ENCODE measurements at places on chromosomes 11 and 22.

GRCh38 chr11:110513259-110513801 is 83.6 kb downstream of the FDX1 start:
- no peak for DNase-seq

DNA sequence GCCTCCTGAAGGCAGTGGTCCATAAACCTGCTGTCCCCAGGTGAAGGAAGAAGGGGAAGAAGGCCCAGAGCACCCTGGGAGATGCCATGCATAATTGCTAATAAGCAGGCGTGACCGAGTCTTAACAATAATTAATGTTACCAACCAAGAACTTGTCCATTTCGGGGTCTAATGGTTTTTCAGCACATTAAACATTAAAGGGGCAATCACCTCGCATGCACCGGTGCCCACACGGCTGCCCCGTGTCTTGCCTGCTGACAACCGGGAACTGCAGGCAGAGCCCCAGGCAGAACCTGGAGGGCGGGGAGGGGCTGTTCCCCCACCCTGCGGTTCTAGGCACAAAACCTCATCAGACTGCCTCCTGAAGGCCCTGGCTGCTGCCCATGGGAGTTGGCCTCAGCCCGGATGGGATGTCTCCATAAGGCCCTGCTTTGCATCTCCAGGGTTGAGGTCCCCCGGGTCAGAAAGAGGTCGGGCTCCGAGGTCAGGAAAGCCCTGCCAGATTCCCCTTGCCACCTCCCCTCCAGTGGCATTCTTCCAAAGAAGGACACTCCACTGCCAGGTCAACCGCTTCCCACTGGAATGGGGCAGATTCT is 169.0 kb downstream of the BUD13 start:
- no peak for DNase-seq

- no peak for DNase-seq
Observed at GRCh38 chr11:126494831-126495230, 139.3 kb downstream of the ST3GAL4 start.

DNA sequence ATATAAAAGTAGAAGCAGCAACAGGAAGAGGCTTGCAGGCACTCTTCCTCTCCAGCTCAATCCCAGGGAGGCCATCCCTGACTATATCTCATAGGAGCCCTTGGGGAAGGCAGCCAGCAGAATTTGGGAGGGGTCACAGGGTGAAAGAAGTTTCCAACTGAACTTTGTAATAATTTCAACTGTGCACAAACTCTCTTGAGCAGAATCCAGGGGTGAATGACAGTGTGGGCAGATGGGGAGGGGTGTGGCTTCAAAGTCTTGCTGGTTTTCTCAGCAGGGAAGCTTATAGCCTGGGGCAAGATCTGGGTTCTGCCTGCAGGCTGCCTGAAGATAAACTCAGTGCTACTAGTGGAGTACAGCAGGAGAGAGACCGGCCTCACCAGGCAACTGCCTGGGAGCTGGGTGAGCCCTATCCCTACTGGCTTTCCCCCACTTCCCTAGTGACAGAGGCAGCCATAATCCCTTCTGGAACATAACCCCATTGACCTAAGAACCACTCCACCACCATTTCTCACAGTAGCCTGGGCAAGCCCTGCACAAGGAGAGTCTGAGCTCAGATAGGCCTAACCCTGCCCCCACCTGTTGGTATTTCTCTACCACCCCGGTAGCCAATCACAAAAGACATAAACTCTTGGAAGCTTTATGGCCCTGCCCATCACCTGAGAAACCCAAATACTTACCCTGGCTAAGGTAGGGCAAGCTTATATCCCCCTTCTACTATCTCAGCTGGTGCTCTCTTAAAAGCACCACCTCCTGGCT is 17.8 kb upstream of the TTC12 start:
- DNase-seq = no peak

- DNase-seq = no peak
Observed at GRCh38 chr11:61666684-61667297, 13.4 kb upstream of the DAGLA start.

DNA sequence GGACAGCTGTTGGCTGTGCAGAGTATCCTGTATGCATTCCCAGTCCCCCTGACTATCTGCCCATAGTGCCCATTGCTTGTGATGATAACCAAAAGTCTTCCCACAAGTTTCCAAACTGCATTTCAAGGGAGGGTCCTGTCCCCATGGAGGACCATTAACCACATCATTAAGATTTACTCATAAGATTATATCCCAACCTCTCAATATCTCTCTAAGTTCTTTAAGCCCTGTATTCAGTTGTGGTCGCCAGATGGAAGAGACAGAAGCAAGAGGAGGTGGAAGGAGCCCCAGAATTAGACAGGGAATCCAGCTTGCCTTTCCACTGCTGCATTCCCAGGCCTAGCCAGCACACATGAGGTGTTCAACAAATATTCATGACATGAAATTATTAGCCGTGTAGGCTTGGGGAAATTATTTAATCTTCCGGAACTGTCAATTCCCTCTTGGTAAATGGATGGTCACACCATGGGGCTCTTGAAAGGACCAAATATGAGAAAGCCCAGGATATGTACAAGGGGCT is 42.6 kb upstream of the TIMP3 start:
- DNase-seq = no peak

GRCh38 chr11:9078113-9079086 is 13.0 kb downstream of the SCUBE2 start:
- DNase-seq = no peak

GRCh38 chr11:119377961-119378667 is 3.4 kb downstream of the USP2 start:
- no peak for DNase-seq

GRCh38 chr11:12744826-12745502 is 70.7 kb downstream of the TEAD1 start:
- DNase-seq = no peak

DNA sequence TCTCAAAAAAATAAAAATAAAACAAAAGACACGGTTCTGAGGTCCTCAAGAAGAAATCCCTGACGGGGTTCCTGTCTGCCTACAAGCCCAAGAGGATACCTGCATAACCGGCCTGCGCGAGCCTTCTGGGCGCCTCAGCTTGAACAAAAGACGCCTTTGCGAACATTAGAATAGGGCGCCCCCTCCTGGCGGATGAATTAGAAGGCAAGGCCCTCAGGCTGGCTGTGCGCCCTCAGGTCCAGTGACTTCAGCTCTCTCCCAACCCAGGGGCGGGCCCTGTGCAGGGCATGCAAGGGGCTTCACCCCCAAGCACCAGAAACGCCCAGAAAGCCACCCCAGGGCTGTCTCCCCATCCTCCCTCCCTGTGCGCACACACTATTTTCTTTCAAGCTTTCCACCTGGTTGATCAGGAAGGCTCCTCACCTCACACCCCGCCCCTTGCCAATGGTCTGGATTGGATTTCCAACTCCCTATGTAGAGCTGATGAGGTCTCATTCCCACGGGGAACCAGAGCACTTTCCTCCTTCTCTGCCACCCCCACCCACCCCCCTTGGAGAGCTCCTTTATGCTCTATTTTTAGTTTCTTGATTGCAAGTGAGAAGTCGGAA is 273.3 kb downstream of the BUD13 start:
- DNase-seq = no peak

DNA sequence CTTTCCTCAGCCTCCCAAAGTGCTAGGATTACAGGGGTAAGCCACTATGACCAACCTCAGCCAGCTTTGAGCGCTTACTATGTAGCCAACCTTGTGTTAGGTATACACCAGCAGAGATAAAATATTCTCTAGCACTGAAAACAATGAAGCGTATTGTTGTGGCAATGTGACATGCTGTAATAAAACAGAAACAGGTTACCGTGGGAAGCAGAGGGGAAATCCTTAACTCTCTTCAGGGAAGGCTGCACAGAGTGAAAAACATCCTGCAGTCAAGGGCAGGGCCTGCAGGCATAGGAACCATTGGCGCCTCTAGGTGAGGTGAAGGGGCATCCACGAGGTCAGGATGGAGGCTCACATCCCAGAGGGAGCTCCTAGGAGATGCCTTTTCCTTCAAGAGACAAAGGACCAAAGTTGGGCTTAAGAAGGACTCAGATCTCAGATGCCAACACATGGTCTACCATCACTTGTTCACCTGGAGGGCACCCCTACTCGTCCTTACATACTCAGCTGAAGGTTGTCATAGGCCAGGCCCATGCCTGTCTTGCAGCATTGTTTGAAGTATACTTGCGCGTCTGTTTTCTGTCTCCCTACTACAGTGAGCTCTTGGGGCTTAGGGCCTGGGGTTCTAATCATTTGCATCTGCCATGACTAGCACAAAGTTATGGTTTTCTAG is 8.0 kb downstream of the POLD4 start:
- DNase-seq = no peak

GRCh38 chr22:49079027-49079725 is 748.5 kb downstream of the BRD1 start:
- DNase-seq = no peak

DNA sequence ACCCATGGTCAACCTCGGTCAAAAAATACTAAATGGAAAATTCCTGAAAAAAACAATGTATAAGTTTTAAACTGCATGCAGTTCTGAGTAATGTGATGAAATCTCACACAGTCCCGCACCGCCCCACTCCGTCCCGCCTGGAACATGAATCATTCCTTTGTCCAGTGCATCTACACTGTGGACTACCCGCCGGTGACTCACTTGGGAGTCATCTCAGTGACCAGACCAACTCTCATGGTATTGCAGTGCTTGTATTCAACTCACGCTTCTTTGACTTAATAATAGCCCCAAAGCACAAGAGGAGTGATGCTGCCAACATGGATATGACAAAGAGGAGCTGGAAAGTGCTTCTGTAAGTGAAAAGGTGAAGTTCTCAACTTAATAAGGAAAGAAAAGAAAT is 48.8 kb downstream of the ARHGAP32 start:
- DNase-seq = no peak

DNA sequence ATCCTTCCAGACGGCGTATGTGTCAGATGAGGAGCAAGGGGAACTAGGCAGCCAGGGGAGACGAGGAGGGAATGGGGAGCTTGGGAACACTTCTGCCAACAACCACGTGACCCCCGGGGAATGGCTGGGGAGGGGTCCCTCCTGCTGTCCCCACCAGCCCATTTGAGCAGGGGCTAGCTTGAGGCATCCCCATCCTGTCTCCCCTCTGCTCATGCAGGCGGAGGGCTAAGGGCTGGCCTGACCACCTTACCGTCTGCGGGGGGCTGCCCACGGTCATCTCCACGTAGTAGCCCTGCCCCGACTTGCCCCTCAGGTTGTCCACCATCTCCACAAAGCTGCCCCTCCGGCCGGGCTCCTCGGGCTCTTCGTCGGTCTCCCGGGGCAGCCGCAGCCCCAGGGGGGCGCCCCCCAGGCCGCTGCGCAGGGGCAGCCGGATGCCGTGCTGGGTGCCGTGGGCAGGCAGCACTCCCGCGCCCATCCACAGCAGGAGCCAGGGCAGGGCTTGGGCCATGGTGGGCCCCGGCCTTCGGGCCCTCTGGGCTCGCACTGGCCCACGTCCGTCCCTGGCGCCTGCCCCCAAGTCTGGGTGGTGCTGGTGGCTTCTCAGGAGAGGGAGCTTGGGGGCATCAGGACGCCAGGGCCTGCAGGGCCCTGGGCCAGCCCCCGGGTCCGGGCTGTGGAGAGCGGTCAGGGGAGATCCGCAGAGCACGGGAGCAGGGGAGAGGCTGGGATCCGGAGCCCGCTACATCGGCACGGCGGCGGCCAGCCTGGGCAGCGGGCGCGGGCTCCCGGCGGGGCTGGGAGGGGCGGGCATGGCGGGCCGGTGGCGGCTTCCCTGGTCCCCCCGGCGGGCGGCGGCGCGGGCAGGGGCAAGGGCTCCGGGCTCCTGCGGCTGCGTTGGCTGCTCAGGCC is 515 bp downstream of the BACE1 start:
- no peak for DNase-seq

DNA sequence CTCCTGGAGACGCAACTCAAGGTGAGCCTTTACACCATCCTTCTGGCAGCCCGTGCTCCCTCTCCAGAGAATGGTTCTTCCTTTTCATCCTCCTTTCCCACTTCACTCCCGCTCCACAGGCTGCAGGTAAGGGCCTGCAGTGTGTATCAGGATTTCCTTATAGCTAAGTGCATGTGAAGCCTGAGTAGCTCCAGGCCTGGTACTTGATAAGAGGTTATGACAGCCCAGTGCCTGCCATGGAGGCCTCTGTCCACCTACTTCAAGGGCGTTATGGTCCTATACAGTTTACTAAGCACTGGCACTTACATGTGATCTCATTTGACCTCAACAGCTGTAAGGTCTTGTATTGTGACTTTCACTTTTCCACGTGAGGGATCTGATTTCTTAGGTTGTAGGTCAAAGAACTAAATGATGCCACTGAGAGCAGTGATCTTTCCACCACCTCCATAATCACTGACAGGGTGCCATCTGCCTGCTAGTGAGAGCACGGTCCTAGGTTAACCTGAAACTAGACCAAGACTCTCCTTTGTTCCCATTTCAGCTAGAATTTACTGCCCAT is 18.1 kb downstream of the SSH3 start:
- no peak for DNase-seq

DNA sequence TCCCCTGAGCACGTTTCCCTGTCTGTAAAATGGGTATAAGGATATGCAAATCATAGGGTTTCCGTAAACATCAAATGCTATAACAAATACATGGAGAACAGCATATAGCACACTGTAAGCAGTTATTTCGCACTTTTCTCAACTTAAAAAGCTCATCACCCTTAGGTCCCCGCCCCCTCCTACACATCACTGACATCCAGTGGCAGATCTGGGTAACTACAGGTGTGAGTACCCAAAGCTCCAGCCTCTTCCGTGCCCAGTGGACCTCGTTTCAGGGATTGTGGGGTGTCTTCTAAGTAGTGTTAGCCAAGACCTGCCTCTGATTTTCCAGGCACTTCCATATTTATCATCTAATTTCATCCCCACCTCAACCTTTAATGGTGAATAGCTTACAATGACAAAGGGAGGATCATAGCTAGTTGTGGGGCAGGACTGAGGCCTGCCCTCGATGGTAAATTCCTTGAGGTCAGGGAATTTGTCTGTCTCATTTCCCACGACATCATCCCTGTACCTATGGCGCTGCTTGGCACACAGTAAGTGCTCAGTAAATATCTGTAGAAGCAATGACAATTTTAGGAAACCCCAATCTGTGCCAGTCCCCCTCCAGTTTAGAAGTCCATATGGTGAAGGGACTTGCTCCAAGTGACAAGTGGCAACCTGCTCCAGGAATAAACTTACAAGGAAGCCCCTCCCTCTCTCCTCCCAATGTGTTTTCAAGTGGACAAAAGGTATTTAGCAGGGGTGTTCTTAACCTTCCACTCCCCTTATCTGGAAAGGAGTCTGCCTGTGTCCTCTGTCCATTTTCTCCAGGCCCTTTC is 340.5 kb downstream of the TENM4 start:
- DNase-seq = no peak

- no peak for DNase-seq
Observed at GRCh38 chr11:131601586-131601985, 231.2 kb downstream of the NTM start.

GRCh38 chr11:115279813-115280761 is 224.1 kb downstream of the CADM1 start:
- DNase-seq = no peak

DNA sequence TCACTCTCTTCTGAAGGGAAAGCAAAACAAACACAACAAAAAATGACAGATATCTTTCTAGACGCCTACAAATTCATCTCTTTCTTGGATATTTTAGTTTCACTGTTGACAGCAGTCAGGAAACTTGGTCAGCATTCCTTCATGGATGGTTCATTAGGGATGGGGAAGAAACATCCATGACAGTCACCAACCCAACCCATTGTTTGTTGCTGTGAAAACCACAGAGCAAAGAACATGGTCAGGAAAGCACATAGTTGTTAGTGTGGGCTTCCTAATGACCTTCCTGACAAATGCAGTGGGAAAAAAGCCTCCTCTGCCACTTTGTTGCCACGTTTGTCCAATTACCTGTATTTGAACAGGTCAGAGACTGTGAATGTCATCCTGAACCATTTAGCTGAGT is 139.8 kb upstream of the SNX19 start:
- no peak for DNase-seq

- no peak for DNase-seq
Observed at GRCh38 chr11:8728563-8728962, 46.0 kb downstream of the RPL27A start.

All from cortex of kidney (tissue), 1 donor.